Activated CD4-positive, alpha-beta memory T cell treated with anti-CD3 and anti-CD28 coated beads for 36 hours (primary cell): ENCODE measurements at places on chromosomes 2 and 18. TPM values are rescaled to one million over a fixed set of nuclear protein-coding genes. Genes with fewer than 3 reads are reported as not detected.
A peak's percentile ranks its signal among the peaks of the same experiment; 100 is the strongest.

The UBXN2A gene
- total RNA-seq = 11.8 TPM

- DNase-seq = no peak
These were observed 17.8 kb upstream of the SCLY start for GRCh38 chr2:238042849-238043584.

GRCh38 chr2:98026292-98026691, 30.5 kb upstream of the TMEM131 start:
- DNase-seq = no peak

- DNase-seq = peak; percentile 62
These were observed 67.8 kb upstream of the EPAS1 start for GRCh38 chr2:46229134-46230063.

DNA sequence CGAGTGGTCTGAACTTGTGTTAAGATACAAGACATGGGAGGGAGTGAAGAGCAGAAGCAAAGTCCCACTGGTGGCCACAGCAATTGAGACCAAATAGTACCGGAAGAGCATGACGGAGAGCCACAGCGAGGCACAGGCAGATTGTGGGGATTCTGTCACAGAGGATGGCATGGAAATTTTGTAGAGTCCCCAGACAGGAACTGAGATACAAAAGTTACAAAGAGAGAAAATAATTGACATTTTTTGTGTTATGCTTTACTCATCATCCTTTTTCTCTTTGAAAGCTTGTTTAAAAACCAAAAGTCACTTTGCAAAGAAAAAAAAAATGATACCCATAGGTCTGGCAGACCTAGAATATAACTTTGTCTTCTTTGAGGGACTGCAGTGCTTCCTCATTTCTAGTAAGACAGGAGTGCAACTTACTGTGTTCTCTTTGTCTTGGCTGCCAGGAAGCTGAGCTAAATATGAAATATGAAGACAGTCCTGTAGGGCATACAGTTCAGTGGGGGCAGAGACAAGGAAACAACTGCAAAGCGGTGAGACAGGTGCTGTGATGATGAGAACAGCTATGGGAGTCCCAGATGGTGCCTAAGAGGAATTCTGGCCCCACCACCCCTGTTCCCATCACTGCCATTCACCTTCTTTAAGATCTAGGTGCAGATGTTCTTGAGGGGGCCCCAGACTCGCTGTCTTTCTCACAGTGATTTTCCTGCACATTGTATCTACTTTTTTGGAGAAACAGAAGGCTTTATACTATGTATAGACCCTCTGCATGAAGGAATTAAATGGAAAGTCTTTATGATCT, 5.2 kb downstream of the ARHGAP25 start:
- peak; percentile 50 for DNase-seq

The C2orf78 gene
- not detected for total RNA-seq

DNA sequence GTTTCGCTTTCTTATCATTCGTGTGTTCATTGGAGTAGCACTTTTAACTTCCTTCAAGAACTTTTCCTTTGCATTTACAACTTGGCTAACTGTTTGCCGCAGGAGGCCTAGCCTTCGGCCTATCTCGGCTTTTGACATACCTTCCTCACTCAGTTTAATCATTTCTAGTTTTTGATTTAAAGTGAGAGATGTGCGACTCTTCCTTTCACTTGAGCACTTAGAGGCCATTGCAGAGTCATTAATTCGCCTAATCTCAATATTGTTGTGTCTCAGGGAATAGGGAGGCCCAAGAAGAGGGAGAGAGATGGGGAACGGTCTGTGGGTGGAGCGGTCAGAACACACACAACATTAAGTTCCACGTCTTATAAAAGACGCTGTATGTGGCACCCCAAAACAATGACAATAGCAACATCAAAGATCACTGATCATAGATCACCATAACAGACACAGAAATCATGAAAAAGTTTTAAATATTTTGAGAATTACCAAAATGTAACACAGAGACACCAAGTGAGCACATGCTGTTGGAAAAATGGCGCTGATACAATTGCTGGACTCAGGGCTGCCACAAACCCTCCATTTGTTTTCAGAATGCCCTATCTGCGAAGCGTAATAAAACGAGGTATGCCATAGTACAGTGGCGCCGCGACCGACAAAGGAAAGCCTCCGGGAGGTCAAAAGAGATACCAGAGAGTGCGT, 553 bp downstream of the TIGD1 start:
- no peak for DNase-seq

The RAX gene
- not detected for total RNA-seq

The SERPINB4 gene
- not detected for total RNA-seq

DNA sequence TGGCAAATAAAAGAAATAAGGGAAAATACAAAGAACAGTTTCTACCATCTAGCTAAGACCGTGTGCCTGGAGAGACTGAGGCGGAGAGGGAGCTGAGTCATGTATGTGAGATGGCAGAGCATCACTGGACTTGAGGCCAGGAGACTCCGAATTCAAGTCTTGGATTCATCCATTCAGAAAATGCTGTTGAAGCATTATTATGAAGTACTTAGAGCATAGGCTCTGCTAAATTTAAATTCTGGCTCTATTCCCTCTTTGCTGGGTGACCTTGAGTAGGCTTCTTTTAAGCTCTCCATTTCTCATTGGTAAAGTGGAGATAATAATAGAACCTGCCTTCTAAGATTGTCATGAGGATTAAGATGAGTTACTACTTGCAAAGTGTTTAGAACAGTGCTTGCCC, 34.7 kb downstream of the NPHP1 start:
- no peak for DNase-seq

The KLHL14 gene
- total RNA-seq = not detected

- no peak for DNase-seq
These were observed 260.4 kb downstream of the SLC4A3 start for GRCh38 chr2:219887870-219888269.

- DNase-seq = no peak
These were observed 369.9 kb downstream of the GALR1 start for GRCh38 chr18:77619525-77619924.

DNA sequence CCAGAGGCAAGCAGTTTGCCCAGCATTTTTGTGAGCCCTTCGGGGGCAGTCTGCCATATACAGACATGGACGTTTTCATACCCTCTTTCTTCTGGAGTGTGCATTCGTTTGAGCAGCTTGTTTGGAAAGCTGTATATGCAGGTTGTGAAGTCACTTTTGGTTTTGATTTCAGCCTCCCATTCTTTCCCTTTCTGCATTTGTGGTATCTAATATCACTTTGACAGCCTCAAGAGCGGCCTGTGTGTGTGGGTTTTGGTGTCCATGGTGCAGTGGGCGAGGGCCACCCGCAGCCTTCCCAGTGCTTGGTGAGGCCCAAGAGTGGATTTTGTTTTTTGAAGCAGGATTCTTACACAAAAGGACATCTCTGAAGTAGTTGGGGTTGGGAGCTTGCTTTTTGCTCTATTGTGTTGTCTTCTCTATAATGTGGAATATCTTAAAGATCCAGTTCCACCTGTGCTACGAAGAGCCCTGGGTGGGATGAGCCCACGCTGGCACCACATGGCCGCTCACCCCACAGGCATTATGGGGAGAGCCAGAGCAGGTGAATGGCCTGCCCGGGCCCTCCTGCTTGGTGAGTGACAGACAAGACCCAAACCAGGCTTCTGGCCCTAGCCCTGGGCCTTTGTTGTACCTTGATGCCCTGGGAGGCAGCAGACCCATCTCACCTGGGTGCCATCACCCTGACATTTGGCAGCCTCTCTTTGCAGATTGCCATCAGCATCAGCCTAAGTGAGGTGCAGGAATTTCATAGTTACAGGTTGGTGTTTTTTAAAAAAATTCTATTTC, 29.5 kb downstream of the INPP4A start:
- DNase-seq = peak; percentile 57

GRCh38 chr2:204479557-204479956, 65.7 kb upstream of the PARD3B start:
- DNase-seq = peak; percentile 16

GRCh38 chr2:12702168-12703121, 14.3 kb upstream of the TRIB2 start:
- DNase-seq = no peak

GRCh38 chr18:8871489-8871888, 166.1 kb downstream of the MTCL1 start:
- no peak for DNase-seq

DNA sequence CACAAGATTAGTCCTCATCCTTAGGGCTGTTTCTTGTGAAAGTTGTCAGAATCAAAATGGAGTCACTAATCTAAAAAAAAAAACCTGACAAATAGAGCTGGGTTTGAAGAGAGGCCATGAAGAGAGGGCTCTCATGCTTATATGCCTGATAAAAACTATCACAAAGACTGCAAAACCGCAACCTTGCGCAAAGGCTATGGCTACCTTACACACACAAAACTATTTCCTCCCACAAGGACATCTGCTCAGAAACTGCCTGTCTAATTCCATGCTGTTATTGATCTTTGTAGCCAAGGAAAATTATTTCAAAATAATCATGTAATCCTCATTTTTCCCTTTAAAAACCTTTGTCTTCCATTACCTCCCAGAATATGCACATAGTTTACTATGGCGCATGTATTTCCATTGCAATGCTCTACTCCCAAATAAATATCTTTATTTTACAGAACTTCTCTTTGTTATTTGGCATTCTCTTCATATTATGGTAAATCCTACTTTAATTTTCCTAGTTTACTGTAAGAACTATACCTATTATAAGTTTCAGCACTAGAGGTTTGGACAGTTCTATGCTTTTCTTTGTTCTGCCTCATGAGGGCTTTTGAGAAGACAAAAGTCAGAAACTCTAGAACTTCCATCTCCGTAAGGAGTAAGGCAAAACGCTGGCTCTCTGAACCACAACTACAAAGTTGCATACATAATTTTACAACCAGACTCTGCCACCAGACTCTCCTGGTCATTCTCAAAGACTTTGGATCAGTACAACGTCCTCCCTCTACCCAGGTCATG, 9.6 kb upstream of the DPYSL5 start:
- DNase-seq = no peak

The ACTR1B gene
- total RNA-seq = 113 TPM

DNA sequence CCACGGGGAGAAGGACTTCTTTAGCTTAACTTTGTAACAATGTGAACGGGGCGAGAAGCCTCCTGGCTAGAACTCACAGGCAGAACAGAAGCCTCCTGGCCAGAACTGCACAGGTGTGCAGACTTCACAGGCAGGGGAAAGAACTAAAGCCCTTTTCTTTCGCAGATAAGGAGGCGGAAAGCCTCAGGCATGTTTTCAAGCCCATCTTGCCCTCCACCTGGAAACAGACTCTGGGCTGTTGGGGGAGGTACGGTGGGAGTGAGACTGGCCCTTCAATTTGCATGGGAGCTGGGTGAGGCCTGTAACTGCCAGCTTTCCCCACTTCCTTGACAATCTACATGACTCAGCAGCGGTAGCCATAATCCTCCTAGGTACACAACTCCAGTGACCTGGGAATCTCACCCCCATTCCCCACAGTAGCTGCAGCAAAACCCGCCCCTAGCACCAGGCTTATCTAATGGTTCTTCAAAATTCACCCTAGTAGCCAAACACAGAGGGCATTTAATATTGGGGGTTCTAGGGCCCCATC, 22.9 kb upstream of the ABCA12 start:
- no peak for DNase-seq

DNA sequence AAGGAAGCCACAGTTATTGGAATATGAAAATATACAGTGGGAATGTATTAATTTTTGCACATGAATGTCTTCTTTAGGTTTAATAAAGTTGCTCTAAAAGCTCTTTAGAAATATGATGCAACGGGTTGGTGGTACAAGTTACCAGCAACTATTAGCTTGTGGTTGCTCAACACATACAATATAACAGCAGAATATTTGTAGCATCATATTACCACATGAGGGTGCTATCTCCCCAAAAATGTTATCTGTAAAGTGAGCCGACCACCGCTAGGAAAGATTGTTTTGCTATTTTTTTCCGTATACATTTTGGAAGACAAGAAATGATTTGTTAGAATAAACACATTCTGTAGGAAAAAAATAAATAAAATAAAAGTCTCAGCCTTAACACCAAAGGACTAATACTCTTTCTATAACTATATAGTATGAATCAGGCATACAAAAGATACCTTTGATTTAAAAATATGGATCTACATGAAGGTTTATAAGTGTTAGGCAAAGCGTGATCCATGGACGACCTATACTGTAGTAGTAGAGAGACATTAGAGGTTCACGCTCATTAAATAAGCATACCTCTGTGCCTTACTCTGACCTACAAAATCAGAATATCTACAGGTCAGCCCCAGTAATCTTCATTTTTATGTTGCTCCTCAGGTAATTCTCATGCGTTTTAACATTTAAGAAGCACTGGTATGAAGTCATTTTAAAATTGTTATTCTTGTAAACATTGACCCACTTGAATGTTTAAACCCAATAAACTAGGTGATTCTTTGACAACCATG, 1110.6 kb upstream of the ACVR2A start:
- no peak for DNase-seq

The POTEJ gene
- total RNA-seq = not detected

- no peak for DNase-seq
These were observed 50.0 kb downstream of the OXER1 start for GRCh38 chr2:42713920-42714319.

GRCh38 chr2:98160554-98160953, 73.6 kb downstream of the VWA3B start:
- no peak for DNase-seq

DNA sequence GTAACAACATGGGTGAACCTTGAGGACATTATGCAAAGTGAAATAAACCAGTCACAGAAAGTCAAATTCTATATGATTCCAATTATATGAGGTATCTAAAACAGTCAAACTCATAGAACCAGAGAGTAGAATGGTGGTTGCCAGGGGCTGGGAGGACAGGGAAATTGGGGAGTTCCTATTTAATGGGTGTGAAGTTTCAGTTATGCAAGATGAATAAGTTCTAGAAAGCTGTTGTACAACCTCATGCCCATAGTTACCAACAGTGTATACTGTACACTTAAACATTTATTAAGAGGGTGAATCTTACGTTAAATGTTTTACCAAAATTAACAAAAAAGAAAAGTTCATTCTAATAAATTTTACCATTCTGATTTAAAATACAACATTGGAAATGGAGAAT, 92.7 kb upstream of the WDSUB1 start:
- no peak for DNase-seq

GRCh38 chr2:232929303-232930058, 59.4 kb downstream of the SNORC start:
- no peak for DNase-seq

GRCh38 chr2:132557694-132558093, 112.3 kb downstream of the LYPD1 start:
- DNase-seq = no peak

The TMEM185B gene
- 19.4 TPM for total RNA-seq
